G401 (cell line): ENCODE measurements at places on chromosomes 5 and 9.

DNA sequence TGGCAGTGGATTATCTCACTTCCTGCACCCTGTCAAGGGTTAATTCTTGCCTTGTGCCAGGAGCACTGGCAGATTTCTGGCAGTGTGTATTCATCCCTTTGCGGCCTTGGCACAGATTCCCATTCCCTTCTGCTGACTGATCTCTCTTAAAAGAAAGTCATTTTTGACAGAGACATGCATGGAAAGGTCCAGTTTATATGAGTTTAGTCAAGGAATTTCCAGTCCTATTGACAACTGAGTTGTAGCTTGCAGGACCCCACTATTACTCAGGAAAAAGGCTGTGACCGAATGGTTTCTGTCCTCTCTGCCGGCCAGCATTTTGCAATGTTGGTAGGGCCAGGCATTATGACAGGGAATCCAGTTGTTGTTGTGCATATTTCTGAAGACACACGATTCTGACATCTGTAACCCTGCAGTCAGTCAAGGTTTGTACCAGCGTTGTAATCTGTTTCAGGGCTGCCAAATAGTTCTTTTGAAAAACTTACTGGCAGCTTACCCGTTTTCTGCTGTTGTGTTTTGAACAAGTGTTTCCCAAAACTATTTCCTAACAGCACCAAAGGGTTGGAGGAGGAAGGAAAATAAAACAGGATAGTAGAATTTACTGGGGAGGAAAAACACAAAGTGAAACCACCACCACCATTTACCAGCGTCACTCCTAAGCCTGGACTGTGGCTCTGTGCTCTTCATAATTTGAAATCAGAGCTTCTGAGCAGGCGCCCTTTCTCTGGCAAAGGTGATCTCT lies 243.4 kb upstream of the KLF4 start:
- peak; percentile 67 for DNase-seq

GRCh38 chr5:4862500-4862899 lies 277.6 kb upstream of the ADAMTS16 start:
- DNase-seq: peak; percentile 47

GRCh38 chr5:95734187-95734586 lies 3.1 kb downstream of the RHOBTB3 start:
- no peak for DNase-seq

GRCh38 chr9:126144603-126145456 lies 181.8 kb upstream of the MVB12B start:
- no peak for DNase-seq

- no peak for DNase-seq
These were observed 115.8 kb upstream of the KIF2A start for GRCh38 chr5:62190173-62190572.
